ENCODE measurements at places on chromosomes 2 and 18. TPM values are rescaled to one million over a fixed set of nuclear protein-coding genes. Genes with fewer than 3 reads are reported as not detected.

Gene IL37
- total RNA-seq, result not detected

Gene MALL
- total RNA-seq, result not detected

Gene UGT1A1
- 0.22 TPM for total RNA-seq

Gene CYRIA
- not detected for total RNA-seq

Gene CD207
- 0.27 TPM for total RNA-seq

Gene FAM110C
- total RNA-seq, result 1.2 TPM

Gene CDCA7
- 52.5 TPM for total RNA-seq

Gene APLF
- total RNA-seq, result 2.2 TPM

Gene ITGB6
- total RNA-seq, result not detected

Gene SLC19A3
- total RNA-seq, result 2.3 TPM

Gene RBM44
- total RNA-seq, result 0.15 TPM

Gene CDK15
- not detected for total RNA-seq

Gene FBXO48
- total RNA-seq, result 0.59 TPM

Gene CAVIN2
- 7.6 TPM for total RNA-seq

Gene SH3BP4
- 34.6 TPM for total RNA-seq

Gene EMX1
- 3.9 TPM for total RNA-seq

Gene SIX3
- total RNA-seq, result not detected

Gene RMDN2
- total RNA-seq, result 8.9 TPM

All from HepG2 (cell line).